Globus pallidus (tissue), 1 donor: ENCODE measurements at places on chromosomes 4 and X.

GRCh38 chrX:132204629-132205028 is 14.6 kb downstream of the RAP2C start:
- no peak for DNase-seq

DNA sequence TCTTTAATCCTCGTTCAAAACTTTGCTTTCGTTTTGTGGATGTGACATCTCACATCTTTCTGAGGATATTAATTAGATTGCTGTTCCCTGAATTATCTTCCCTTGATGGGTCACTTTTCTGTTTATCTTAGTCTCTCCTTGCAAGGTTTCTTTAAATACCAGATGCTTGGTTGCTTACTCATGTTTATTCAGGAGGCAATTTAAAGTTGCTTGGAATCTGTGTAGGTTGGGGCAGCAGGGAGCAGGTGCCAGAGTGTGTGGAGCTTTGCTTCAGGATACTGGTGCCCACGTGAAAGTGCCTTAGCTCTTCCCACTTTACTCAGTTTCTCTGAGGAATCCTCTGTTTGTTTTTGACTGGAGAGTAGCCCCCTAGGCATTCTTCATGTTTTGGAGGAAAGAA is 24.0 kb downstream of the ANAPC4 start:
- DNase-seq: no peak

GRCh38 chrX:25067271-25068172 is 51.8 kb upstream of the ARX start:
- DNase-seq: no peak

GRCh38 chr4:8073206-8073863 is 85.3 kb downstream of the ABLIM2 start:
- DNase-seq: no peak

- no peak for DNase-seq
Measured at GRCh38 chr4:18756671-18757070, 735.1 kb upstream of the LCORL start.

DNA sequence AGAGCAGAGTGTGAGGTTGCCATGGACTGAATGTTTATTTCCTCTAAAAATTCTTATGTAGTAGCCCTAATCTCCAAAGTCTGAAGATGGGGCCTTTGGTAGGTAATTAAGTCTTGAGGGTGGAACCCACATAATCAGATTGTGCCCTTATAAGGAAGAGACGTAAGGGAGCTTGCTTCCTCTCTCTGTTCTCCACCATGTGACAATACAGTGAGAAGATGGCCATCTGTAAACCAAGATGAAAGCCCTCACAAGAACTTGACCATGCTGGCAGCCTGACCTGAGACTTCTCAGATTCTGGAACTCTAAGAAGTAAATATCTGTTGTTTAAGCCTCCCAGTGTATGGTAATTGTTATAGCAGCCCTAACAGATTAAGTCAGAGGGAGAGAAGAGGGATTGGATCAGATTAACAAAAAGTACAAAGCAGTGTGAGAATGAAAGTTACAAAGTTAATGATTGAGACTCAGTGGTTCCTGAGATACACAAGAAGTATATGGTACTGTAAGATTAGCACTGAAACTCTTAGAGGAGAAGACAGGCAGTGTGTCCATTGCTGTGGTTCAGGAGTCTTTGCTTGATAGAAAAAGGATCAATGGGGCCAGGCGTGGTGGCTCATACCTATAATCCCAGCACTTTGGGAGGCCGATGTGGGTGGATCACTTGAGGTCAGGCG is 82.5 kb upstream of the GC start:
- no peak for DNase-seq

- no peak for DNase-seq
Measured at GRCh38 chr4:10020871-10021652, at the start of gene SLC2A9. SLC2A9 (minus strand) TSS chr4:10021497; CDS start chr4:10021429, 68 bp downstream.

DNA sequence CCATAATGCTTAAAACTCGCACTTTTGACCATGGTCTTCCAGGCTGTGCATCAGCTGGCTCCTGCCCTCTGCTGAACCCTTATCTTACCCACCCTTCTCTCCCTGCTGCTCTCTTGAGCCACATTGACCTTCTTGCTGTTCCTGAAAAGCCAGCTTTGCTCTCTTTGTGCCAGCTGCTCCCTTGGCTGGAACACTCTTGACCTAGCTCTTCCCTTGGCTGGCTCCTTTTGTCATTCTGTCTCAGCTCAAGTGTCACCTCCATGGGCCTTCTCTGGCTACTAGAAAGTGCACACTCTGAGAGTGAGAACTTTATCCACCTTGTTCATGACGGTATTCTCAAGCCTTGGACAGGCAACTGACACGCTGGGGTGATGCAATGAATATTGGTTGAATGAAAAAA is 112.1 kb downstream of the MGST2 start:
- no peak for DNase-seq

DNA sequence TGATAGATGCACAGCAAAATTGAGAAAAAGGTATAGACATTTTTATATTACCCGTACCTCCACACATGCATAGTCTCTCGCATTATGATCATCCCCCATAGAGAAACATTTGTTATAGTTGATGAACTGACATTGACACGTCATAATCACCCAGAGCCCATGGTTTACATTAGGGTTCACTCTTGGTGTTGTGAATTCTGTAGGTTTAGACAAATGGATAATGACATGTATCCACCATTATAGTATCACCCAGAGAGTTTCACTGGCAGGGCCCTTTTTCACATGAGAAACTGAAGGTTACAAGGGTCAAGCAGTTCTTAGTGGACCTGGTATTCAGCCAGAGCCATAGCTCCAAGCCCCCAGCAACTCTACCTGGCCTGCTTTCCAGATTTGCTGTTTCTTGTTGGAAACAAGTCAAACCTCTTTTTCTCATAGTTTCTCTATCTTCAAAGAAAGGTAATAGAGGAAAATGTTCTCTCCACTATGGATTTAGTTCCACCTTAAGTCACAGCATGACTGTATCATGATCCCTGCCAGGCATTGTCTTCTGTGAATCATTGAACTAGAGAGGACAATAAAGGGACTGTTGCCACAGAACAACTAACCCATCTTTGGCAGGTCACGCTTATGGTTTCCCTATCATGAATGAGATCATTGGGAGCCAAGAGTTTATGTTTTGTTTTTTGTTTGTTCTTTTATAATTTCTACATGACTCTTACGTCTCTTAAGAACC is 64.0 kb downstream of the HHIP start:
- DNase-seq: peak; percentile 93

DNA sequence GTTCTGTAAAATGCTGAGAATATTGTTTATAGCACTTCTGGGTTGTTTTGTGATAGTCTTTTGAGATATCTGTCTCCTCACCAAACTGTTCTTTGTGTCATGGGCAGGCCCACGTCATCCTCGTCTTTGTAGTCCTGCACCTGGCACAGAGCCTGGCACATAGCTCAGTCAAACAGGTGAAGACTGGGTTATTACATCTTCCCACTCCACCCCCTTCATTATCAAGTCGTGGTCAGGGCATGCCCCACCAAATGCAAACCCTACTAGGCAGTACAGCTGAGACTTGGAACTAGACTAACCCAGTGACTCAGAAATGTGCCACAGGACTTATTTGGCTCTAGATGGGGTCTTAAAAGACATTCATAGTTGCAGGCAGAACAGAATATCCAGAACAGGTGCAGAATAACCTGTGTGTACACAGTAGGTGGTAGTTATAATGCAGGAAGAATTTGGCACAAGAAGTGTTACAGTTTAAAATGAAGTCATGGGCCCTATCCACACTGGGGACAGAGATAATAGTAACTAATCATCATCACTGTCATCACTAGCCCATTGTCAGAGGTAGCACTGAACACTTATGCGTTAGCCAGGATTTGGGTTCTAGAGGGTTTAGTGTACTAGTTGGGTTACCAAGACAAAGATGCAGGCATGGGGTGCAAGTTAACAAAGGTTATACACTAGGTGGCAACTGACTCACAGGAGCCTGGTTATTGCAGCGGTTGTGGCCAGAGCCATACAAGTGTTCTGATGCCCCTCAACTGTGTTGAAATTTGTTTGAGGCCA is 74.9 kb downstream of the TBL1X start:
- no peak for DNase-seq

GRCh38 chr4:175536852-175537453 is 275.1 kb downstream of the GPM6A start:
- DNase-seq: peak; percentile 33

DNA sequence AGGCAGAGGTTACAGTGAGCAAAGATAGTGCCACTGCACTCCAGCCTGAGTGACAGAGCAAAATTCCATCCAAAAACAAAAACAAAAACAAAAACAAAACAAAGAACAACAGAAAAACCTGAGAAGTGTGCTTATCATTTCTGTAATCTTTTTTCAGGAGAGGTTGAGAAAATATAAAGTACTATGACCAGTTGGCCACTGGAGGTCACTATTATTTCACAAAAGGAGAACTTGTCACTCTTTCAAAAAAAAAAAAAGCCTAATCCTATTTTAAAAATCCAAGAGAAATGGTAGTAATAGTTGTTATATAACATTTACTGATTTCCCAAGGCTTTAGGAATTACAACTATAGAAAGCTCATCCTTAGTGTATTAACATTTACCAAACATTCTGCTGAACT is 24.9 kb upstream of the RNF150 start:
- peak; percentile 30 for DNase-seq

DNA sequence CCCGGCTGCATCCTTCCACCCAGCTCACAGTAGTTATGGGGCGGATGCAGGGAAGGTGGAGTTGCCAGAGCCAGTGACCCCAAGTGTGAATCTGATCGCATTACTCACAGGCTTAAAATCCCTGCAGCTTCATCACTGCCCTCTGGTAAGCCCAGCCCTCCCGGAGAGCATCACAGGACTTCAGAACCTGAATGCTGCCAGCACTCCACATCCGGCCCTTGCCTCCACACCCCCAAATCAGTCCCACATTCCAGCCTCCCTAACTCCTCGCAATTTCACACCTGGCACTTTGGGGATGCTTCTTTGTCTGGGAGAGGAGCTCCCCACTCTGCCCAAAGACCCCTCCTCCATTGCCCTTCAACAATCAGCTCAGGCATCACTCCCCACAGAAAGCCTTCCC is 15.6 kb downstream of the RASL11B start:
- DNase-seq: no peak

- DNase-seq: no peak
Measured at GRCh38 chrX:65674204-65674893, 6.9 kb downstream of the MSN start.

DNA sequence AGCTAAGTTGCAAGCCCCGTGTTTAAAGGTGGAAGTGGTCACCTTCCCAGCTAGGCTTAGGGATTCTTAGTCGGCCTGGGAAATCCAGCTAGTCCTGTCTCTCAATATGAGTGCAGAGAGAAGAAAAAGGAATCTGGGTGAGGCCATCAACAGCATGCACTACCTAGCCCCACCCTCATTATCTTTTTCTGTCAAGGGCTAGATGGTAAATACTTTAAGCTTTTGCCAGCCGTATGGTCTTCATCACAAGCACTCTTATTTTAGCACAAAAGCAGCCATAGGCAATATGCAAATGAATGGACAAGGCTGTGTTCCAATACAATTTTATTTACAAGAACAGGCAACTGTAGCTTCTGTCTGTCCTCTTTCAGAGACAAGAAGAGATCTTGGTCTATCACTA is 282.9 kb downstream of the ZNF674 start:
- no peak for DNase-seq

DNA sequence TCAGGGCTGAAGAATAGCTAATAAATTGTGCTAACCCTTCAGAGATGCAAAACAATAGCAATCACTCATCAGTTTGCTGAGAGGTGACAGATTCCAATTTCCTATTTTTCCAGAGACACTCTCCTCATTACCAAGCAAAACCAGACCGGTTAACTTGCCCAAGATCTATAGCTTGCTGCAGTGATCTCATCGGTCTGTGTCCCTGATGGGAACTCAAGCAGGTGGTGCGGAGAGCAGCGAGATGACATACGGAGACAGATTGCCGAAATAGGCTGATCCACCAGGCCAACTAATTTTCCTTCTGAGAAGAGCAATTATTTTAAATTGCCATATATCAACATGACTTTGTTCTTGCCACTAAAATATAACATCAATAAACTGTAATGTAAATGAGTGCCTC is 10.5 kb upstream of the DCHS2 start:
- DNase-seq: no peak

GRCh38 chrX:152824841-152825374 is 5.6 kb downstream of the CETN2 start:
- no peak for DNase-seq

DNA sequence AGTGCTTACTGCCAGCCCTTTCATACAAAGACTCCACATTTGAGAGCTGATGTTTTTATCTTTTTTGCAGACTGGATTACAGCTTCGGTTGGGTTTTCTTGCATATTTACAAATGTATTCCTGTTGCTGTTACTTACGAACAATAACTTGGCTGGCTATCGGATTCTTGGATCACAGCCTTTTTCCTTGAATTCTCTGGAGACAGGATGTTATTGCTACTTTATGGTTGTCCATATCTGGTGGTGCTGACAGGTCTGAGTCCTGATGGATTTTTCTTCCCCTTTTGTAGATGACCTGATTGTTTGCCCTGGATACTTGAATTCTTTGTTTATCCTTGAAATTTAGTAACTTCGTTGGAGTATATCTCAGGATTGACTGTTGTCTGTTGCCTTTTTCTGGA is 77.7 kb downstream of the PDK3 start:
- no peak for DNase-seq

DNA sequence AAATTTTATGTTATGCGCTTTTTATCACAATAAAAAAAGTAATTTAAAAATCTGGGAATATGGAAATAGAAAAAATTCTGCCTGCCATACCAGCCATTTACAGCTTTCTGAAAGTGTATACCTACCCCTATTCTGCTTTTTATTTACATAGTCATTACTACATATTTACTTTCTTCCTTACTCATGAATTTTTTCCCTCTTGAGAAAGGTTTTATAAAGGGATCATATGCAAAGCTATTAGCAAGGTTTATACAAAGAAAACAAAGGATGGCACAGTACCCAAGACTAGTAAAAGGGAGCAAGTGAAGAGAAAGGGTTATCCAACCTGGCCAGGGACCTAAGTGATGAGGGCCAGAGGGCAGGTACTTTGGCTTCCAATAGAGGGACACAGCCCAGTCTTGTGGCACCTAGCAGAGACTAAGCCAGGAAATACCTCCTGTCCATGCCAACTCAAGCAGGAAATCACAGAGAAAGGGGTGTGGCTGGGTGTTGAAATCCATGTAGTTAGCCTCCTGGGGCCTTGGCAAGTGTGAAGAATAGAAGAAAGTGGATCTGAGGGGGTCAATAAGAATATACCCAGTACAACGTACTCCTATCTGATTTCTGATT is 207.3 kb upstream of the VEGFC start:
- no peak for DNase-seq

- no peak for DNase-seq
Measured at GRCh38 chr4:168432419-168433146, 47.7 kb downstream of the DDX60L start.

- DNase-seq: no peak
Measured at GRCh38 chrX:139783030-139783429, 75.1 kb upstream of the MCF2 start.
